ENCODE measurements at places on chromosomes 16 and 17.

DNA sequence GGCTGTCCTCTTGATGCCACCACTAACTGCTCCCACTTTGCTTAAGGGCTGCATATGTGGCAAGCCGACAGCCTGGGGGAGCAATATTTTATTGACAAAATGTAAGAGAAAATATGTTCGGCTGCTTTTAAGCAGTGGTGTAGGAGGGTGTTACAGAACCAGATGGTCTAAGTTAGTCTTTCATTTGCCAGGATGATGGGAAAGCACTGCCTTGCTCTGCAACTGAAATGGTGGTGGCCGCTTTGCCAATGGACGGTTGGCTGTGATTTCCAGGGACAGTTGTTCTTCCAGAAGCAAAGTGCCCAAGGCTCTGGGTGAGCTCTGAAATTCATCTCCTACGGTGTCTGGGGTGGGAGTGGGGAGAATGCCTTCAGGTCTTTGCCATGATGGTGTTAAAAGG, 469.3 kb downstream of the TOX3 start:
- DNase-seq, result no peak

DNA sequence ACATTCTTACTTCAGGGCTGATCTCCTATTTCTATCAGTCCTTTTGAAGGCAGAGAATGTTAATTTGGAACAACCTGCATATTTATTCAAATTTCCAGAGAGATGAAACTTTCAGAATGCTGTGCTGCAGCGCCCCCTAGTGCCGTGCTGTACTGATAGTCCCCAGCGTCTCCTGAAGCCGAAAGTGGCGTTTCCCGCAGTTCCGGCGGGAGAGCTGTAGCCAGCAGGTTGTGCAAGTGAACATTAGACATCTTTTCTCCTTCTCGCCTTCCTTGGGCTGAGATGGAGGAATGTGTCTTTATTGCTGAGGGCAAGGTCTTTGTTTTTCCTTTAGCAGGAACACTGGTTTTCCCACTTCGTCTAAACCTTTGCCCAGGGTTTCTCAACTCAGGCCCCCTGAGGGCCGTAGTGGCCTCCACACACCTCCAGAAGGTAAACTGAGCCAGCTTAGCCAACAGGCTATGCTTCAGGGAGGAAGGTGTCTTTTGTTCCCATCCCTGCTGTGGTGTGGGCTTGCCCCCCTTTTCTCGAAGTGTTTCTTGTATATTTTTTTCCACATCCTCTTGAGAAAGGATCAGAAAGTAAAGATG, 26.4 kb downstream of the USP10 start:
- peak; percentile 11 for DNase-seq

DNA sequence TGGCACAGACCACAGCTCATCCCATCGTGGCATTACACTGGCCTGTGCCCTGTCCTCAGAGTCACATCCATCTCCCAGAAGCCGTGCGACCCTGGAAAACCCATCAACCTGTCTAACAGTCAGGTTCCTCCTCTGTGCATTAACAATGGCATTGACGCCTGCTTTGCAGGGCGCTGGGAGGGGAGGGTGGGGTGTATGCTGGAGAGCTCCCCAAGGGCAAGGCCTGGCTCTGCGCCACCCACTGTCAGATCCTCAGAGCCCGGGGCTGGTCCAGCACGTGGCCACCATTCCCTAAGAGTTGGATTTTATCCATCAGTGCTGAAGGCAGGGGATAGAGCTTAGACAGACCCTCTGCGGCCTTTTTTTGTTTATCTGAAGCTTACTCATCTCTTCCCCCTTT, 28.7 kb downstream of the NOS2 start:
- no peak for DNase-seq

DNA sequence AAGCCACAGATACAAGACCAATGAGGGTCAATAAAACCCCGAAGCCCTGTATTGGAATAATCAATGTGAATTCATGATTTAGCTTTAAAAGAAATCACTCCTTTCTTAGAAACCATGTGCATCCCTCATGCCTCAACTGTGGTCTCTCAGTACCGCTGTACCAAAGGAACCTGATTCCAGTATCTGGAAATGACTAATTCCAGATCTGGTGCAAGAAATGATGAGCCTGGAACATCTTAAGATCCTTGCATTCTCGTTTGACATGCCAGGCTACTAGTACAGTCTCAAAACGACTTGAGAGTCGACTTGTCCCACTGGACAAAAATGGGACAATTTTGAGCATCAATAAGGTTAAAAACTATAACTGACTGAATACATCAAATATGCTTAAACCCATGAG, 21.2 kb downstream of the USP31 start:
- no peak for DNase-seq

- DNase-seq, result no peak
These were observed 399.2 kb downstream of the CNTNAP4 start for GRCh38 chr16:76676356-76676755.

- DNase-seq, result no peak
These were observed at the start of gene KRT26 for GRCh38 chr17:40772101-40772500. TSS of gene KRT26 (minus strand) at chr17:40772201. CDS start at chr17:40772113, 88 bp downstream.

- DNase-seq, result no peak
These were observed at the start of gene RIPOR1 for GRCh38 chr16:67528222-67528869. TSS of gene RIPOR1 (plus strand) at chr16:67528829. CDS start at chr16:67538447, 9,618 bp downstream.

All from NCI-H1048 (cell line).